Stimulated activated CD4-positive, alpha-beta T cell treated with anti-CD3 and anti-CD28 coated beads, Interleukin-1b, Interleukin-23, amount 100 ng/mL, for 4 hours (primary cell): ENCODE measurements at places on chromosomes 7 and 10.

- no peak for DNase-seq
Observed at GRCh38 chr10:91140995-91141549, 79.4 kb upstream of the PCGF5 start.

DNA sequence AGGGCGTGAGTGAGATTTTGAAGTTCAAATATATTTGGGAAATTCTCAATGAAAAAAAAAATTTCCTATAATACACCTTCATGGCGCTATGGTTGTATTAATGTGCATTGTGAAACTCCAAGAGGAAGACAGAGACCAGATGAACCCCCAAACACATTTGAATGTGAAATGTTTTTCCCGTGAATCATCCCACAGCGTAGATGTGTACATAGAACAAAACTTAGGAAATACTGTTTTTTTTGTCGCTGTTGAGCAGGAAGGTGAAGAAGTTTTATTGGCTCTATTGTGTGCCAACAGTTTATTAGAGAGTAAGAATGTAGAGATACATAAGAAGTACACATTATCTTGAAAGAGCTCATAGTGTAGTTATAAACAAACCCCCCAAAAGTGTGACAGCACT lies 134.0 kb downstream of the KCND2 start:
- DNase-seq, result no peak

DNA sequence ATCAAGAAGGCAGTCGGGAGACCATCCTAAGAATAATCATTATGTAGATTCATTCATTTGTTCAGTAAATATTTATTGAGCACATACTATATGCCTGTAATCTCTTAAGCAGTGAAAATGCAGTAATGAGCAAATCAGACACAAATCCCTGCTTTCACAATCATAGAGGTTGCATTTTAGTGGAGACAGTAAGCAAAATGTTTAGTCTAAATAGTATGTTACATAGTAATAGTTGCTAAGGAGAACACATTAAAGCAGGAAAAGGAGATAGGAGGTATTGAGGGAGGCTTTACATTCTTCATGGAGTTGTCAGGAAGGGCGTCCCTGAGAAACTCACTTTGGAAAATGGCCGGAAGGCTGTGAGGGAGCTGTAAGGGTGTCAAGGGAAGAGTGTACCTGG lies 79.9 kb downstream of the CDK14 start:
- DNase-seq, result no peak

- no peak for DNase-seq
Observed at GRCh38 chr7:33128631-33128989, 754 bp upstream of the BBS9 start.

- DNase-seq, result no peak
Observed at GRCh38 chr10:99368646-99369045, 39.5 kb downstream of the CNNM1 start.

DNA sequence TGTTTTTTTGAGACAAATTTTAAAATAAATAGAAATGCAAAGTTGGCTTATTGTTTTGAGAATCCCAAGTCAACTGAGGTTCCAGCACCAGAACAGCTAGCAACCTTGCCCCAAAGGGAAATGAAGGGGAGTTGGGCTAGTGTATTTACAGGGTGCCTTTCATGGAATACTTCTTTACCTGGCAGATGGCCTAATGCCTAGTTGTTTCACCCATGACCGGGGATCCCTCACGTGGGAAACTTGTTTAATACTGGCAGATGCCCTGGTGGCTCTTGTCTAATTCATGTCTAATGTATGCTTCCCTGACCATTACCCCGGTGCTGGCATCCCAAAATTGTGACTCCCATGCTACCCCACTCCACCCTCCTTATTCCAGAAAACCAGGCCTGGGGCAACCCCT lies 861.1 kb upstream of the ZWINT start:
- DNase-seq, result no peak

DNA sequence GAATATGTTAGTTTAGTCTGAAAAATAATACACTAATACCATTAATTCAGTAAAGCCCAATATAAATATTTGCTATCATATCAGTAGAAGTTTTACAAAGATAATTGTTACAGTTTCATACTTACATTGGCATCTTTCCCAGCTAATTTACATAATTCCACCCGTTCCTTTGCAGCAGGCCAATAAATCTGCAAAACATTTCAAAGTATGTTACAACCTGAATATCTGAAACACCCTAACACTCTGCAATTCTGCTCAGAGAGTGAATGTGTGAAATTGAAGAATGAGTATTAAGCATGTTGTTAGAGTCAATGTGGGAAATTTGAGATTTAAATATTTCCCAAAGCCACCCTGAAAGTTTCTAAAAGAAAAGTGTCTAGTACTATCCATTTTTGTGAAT lies 105.5 kb downstream of the SEMA3D start:
- DNase-seq, result no peak

DNA sequence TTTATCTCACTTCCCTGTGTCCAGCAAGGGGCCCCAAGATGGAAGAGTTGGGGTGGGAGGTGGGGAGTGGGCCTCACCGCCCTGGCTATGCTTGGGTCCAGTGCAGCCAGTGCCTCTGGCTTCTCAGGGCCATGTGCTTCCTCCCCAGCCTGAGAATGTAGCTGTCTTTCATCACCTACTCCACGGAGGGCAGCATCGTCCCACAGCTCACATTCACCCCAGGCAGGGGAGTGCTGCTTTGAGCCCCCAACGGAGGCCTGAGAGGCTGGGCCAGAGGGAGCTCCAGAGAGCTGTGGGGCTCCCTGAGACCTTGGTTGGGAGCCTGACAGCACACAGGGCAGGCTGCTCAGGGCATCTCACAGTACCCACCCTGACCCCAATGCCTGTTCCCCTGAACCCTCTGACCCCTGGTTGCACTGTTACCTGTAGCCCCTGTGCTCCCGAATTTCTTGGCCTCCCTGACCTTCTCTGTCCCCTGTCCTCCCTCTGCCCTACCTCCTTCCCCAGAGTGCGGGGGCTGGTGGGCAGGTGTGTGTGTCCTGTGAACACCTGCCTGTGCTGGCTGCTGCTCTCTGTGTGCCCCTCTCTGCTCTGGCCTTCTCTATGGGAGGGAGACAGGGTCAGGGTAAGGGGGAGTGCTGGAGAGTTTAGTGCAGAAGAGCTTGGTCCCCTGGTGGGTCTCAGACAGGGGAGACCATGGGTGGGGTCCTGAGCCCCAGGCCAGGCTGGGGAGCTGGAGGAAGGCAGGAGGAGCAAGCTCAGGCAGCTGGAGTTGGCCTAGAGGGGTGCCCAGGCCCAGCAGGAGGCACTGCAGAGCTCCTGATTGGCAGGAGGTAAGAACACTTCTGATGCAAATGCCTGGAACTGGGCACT lies 19.6 kb upstream of the ZNF488 start:
- no peak for DNase-seq

DNA sequence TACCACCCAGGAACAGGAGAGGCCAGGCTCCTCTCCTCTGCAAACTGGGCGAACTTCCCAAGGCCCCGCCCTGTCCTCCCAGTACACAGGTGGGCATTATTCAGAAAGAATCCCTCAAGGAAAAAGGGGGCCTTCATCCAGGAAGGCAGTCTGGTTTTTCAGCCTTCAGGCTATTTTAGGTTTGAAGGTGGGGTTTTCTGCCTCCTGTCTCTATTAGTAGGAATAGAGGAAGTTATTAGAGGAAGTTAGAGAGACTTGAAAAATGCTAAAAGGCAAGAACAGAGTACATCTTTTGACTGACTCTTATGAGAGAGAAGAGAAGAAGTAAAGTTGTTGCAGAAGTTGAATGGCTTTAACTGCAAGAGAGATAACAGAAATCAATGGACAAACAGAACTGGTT lies 250.9 kb upstream of the SORCS1 start:
- no peak for DNase-seq

DNA sequence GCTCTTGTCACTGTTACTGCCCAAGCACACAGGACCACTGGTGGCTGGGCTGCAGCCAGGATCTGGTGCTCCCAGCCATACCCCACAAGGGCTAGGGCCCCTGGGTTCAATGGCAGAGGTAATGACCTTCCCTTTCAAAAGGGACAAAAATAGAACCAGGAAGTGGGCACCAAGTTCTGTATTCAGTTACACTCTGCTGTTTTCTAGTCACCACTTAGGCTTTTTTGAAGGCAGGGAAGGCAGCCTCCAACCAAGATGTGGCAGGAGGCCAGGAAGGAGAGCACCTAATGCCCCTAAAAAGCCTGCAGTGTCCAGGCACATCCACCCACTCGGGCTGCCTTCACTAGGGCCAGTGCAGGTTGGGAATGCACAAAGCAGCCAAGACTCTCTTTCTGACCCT lies 47.8 kb downstream of the NOD1 start:
- DNase-seq, result no peak

GRCh38 chr7:148461392-148462179 lies 129.0 kb upstream of the C7orf33 start:
- DNase-seq, result no peak

GRCh38 chr10:83287374-83287773 lies 851.9 kb upstream of the GHITM start:
- no peak for DNase-seq

- DNase-seq, result no peak
Observed at GRCh38 chr10:37711617-37712488, 145.6 kb downstream of the ZNF248 start.

- no peak for DNase-seq
Observed at GRCh38 chr7:44962483-44963251, 16.1 kb downstream of the MYO1G start.

- DNase-seq, result no peak
Observed at GRCh38 chr7:1654738-1655475, 15.2 kb upstream of the ELFN1 start.

GRCh38 chr7:97270280-97270679 lies 152.8 kb downstream of the SDHAF3 start:
- DNase-seq, result no peak

- peak; percentile 41 for DNase-seq
Observed at GRCh38 chr7:134514663-134515062, 12.7 kb upstream of the AKR1B10 start.

- no peak for DNase-seq
Observed at GRCh38 chr10:61907587-61907986, 6.1 kb downstream of the ARID5B start.

DNA sequence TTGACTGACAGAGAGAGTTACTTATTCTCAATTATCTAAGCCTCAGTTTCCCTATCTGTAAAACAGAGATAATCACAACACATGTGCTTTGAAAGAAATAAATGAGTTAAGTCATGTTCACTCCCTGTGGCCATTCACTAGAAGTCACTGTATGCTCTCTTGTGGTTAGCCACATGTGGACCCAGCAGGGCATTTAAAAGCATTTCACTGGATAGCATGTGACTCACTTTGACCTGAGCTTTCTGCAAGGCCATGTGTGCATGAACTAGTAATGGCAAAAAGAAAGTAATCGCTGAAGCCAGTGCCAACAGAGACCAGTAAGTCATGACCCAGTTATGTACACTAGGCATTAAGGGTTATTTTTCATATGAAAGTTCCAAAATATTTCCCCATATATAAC lies 557.0 kb upstream of the IGFBP3 start:
- DNase-seq, result no peak

DNA sequence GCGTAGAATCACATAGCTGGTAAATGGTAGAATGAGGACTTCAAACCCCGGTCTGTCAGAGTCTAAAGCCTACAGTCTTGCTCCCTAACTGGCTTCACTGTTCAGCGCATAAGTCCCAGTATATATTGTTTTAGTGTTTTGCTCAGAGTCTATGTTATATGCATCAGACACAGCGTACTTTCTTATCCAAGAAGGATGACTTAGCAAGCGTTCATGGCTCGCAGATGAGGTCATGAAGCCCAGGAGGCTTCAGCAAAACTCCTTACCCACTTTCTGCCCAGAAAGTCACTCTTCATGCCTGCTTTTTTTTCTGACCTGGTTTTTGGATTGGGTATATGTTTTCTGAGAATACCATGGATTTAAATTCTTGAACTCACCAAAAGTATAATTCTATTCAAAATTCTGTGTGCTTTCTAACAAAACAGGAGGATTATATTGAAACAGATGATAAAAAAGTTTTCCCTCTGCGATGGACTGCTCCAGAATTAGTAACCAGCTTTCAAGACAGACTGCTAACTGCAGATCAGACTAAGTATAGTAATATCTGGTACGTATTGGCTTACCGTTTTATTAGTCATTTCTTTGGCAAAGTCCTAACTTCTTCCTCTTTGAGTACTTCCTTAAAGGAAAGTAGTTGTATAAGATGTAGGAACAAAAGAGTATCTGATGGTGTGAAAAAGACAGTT lies 24.6 kb upstream of the BHLHA15 start:
- DNase-seq, result no peak

GRCh38 chr7:142983825-142984224 lies 21.7 kb upstream of the KEL start:
- DNase-seq, result no peak

GRCh38 chr7:102425639-102426267 lies 7.6 kb upstream of the ORAI2 start:
- DNase-seq, result peak; percentile 69

- DNase-seq, result no peak
Observed at GRCh38 chr7:130380861-130381455, 664 bp downstream of the CPA1 start.

DNA sequence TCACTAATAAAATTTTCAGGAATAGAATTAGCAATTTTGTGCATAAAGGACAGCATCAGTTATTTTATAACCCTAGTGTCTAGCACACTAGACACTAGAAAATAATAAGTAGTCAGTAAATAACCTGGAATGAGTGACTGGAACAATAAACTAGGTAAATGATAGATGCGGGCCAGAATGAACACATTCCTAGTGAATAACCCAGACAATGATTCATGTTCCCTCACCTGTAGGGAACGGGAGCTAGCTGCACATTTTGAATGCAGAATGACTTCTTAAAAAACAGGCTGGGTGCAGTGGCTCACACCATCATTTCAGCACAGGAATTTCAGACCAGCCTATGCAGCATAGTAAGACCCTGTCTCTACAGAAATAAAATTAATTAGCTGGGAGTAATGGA lies 3.2 kb upstream of the ATOH7 start:
- no peak for DNase-seq

GRCh38 chr7:68676813-68677535 lies 921.3 kb upstream of the AUTS2 start:
- DNase-seq, result no peak

GRCh38 chr7:72183835-72184234 lies 228.3 kb downstream of the CALN1 start:
- DNase-seq, result no peak

- no peak for DNase-seq
Observed at GRCh38 chr10:97065128-97065527, 120.6 kb downstream of the SLIT1 start.

GRCh38 chr7:90824386-90825307 lies 228.5 kb downstream of the CDK14 start:
- no peak for DNase-seq

DNA sequence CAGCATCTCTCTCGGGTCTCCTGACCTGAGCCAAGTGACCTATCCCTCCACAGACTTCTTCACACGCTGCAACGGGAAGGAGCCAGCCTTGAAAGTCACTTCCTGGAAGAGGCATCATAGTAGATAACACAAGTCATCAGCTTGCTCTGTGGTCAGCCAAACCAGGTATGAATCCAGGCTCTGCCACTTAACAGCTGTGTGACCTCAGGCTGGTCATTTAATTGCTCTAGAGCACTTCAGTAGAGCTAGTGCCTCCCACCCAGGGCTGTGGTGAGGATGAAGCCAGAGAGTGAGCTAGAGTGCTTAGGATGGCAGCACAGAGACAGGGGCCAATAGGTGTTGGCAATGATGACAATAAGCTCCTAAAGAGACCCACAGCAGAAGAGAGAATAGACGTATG lies 247.7 kb upstream of the ZMIZ1 start:
- DNase-seq, result no peak
